Immature natural killer cell (primary cell): ENCODE measurements at places on chromosomes 11 and 22. TPM values are rescaled to one million over a fixed set of nuclear protein-coding genes. Genes with fewer than 3 reads are reported as not detected.

DNA sequence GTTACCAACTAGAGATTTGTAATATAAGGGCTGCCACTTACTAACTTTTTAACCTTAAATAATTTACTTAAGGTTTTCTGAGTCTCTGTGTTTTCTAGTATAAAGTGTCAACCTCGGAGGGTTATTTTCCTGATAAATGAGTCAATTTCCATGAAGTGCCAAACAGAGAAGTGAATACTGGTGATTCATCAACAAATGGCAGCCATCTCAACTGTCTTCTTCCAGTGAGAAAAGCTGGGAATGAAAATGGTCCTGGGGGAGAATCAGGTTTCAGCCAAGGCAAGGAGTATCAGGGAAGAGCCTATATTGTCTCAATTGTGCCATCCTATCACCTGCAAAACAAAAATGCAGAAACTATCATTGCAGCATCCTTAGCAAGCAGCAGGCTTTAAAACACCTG, 129.1 kb downstream of the LUZP2 start:
- H3K4me3 ChIP-seq, result no peak overlapping the region
- no peaks in the 10 kb centered on the region for H3K36me3 ChIP-seq
- no peak for DNase-seq
- no peaks in the 10 kb centered on the region for H3K4me1 ChIP-seq

DNA sequence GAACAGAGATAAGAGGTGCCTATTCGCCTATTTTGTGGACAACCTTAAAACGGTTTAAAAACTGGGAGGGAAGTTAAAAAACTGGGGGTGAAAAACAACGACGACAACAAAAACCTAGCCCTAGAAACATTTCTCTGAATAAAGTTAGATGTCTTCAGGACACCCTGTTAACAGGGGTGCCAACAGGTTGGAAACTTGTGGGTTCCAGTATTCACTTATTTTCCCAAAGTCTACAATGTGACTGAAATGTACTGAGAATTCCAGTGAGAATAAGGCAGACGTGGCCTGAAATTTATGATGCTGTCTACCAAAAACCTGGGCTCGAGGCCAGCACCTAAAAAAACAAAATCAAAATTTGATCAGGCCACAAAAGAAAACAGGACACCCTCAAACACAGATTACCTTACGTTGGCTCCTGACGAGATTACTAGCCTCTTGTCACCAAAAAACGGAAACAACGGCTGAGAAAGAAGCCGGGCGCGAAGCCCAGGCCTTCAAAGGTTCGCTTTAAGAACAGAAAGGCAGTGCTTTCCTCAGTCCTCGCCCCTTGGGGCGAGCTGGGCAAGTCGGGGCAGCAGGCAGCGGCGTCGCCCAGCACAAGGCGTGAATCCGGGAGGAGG, 906 bp downstream of the CCDC90B start:
- peaks cover 8% of the 10 kb centered on the region for H3K27me3 ChIP-seq
- peak overlapping the region; percentile 99 for H3K27ac ChIP-seq
- H3K4me1 ChIP-seq, result peaks cover 55% of the 10 kb centered on the region
- H3K36me3 ChIP-seq, result peaks cover 3% of the 10 kb centered on the region
- peak overlapping the region; percentile 98 for H3K4me3 ChIP-seq
- DNase-seq, result no peak

DNA sequence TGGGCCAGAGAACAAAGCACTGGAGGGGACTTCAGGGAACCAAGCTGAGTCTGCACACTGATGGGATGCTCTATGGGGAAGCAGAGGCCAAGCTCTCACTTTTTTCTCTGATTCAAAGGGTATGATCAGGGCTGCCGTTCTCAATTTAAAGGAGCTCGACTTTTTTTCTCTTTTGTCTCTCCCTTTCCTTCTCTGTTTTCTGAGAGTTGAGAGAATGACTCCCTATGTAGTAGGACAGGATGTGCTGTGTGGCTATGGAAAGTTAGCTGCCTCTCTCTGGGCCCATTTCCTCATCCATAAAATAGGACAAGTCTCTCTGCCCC, 7.9 kb downstream of the ADORA2A start:
- H3K27ac ChIP-seq, result peak overlapping the region; percentile 89
- peaks cover 6% of the 10 kb centered on the region for H3K27me3 ChIP-seq
- peak overlapping the region; percentile 53 for H3K4me3 ChIP-seq
- H3K36me3 ChIP-seq, result no peaks in the 10 kb centered on the region
- H3K4me1 ChIP-seq, result peaks cover 34% of the 10 kb centered on the region

DNA sequence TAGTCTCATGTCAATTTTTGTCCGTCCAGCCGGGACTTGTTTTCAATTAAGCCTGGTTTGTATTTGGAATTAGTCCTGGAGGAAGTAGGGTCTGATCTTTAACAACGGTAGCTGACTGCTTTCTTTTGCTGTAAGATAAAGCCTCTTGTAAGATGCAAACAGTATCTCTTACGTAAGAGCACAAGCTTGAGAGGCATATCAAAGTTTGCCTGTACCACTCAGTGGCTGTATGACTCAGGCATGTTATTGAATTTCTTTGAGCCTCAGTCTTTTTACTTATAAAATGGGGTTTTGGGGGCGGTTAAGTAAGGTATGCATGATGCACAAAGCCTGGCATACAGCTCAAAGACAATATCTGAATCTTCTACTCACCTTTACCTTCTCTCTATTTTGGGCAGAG, 198.4 kb upstream of the NARS2 start:
- no peak overlapping the region for H3K27ac ChIP-seq
- H3K4me1 ChIP-seq, result no peaks in the 10 kb centered on the region

- H3K4me3 ChIP-seq, result no peak overlapping the region
- peaks cover 2% of the 10 kb centered on the region for H3K27me3 ChIP-seq
- DNase-seq, result no peak
- no peak overlapping the region for H3K27ac ChIP-seq
- H3K4me1 ChIP-seq, result peaks cover 20% of the 10 kb centered on the region
Observed at GRCh38 chr11:62504158-62504973, 42.2 kb downstream of the AHNAK start.

DNA sequence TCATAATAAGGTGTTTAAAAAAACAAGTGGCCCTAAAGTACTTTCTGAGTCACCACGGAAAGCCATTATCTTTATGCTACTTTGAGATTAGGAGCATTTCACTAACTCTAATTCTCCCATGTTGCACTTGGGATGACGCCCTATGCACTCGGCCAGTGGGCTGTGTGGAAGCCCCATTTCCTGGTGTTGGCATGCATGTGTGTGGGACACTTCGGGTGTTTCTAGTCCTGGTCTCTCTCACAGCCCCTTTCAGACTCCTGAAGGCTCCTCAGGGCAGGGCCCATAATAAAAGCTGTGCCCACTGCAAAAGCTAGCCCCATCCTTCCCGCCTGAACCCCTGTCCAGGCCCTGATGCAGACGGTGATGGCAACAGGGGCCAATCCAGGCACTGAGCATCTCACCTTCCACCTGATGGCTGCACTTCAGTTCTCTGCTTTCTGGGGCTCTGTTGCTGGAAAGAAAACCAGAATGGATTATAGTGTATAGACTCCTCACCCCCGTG, 14.9 kb upstream of the FXYD2 start:
- H3K36me3 ChIP-seq, result no peaks in the 10 kb centered on the region
- peaks cover 4% of the 10 kb centered on the region for H3K27me3 ChIP-seq
- H3K27ac ChIP-seq, result no peak overlapping the region

DNA sequence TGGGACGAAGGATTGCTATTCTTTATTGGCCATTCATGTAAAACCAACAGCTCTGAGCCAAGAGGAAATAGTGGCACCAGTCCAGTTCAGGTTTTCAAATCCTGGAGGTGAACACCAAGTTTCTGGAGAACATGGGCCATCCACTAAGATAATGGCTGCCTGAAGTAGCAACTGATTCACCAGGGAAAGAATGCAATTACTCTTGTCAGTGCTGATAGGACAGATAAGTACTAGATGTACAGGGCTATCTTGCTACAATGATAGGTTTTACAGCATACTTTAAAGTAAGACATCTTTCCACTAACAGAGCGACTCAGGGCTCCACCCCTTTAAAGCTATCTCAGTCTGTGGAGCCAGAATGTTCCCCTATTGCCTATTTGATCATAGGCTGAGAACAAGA, 36.8 kb upstream of the APOA1 start:
- no peak overlapping the region for H3K4me3 ChIP-seq
- no peak overlapping the region for H3K27ac ChIP-seq
- H3K27me3 ChIP-seq, result peaks cover 2% of the 10 kb centered on the region

DNA sequence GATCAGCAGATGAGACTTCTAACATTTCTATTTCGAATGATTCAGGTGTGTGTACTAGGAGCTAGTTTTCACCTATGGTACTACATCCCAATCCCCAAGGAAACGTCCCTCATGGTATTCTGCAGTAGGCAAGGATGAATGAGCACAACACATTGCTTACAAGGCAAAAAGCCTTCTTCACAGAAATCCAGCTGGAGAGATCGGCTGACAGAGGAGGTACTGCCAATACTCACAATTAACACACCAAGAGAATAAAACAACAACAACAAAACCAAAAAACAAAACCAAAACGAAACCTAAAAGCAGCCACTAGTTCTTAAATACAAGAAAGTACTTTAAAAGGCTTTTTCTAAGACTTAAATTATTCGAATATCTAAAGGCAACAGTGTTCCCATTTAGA, 101.4 kb downstream of the PICALM start:
- peaks cover 31% of the 10 kb centered on the region for H3K4me1 ChIP-seq
- no peak overlapping the region for H3K4me3 ChIP-seq
- H3K36me3 ChIP-seq, result peaks cover 4% of the 10 kb centered on the region
- peaks cover 1% of the 10 kb centered on the region for H3K27me3 ChIP-seq
- DNase-seq, result no peak
- H3K27ac ChIP-seq, result peak overlapping the region; percentile 80

DNA sequence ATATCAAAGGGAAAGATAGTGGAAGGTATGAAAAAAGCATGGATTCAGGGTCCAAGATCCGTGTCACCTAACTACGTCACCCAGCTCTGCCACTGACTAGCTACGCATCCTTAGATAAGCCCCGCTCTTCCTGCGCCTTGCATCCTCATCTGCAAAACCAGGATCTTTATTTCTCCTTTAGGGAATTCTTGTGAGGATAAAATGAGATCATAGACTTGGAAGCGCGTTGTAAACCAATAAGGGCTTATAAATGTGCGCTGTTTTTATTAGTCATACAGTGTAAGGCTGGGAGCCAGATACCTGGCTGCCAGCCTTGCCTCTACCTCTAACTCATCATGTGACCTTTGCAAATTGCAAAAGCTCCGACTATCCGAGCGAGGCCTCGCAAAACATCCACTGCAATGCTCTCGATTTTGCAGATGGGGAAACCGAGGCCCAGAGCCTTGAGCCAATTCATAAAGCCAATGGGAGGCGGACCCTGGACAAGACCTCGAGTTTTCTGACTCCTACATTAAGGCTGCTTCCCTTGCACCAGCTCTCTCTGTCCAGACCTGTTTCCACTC, 753 bp downstream of the PRPF19 start:
- H3K4me1 ChIP-seq, result peaks cover 33% of the 10 kb centered on the region
- peaks cover 7% of the 10 kb centered on the region for H3K27me3 ChIP-seq
- H3K4me3 ChIP-seq, result peak overlapping the region; percentile 92
- no peaks in the 10 kb centered on the region for H3K36me3 ChIP-seq
- H3K27ac ChIP-seq, result peak overlapping the region; percentile 75

DNA sequence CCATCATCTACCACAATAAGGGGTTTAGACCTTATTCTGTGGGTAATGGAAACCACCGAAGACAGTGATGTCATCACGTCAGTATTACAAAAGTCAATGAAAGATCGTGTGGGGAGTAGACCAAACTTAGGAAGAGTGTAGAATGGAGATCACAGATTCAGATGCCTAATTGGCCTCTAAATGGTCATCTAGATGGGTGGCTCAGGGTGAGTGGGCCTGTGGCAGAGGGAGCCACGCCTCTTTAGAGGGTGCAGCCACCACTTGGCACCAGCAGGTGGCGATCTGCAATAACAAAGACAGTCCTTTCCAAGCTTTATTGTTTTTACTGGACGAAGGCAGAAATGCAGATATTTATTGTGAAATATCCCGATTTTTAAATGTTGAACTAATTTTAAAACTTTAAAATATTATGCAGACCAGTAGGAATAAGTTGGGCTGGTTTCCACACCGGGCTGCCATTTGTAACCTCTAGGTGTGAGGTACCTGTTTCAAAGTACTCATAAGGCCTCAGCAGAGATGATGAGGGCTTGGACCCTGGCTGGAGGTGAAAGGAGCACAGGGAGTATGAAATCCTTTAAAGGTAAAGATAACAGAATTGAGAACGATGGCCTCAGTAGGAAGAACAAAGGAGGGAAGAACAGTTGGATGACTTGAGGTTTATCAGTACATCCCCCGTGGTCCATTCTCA, 222.0 kb downstream of the DBX1 start:
- no peak overlapping the region for H3K27ac ChIP-seq
- H3K27me3 ChIP-seq, result no peaks in the 10 kb centered on the region
- no peaks in the 10 kb centered on the region for H3K36me3 ChIP-seq
- peak; percentile 30 for DNase-seq

DNA sequence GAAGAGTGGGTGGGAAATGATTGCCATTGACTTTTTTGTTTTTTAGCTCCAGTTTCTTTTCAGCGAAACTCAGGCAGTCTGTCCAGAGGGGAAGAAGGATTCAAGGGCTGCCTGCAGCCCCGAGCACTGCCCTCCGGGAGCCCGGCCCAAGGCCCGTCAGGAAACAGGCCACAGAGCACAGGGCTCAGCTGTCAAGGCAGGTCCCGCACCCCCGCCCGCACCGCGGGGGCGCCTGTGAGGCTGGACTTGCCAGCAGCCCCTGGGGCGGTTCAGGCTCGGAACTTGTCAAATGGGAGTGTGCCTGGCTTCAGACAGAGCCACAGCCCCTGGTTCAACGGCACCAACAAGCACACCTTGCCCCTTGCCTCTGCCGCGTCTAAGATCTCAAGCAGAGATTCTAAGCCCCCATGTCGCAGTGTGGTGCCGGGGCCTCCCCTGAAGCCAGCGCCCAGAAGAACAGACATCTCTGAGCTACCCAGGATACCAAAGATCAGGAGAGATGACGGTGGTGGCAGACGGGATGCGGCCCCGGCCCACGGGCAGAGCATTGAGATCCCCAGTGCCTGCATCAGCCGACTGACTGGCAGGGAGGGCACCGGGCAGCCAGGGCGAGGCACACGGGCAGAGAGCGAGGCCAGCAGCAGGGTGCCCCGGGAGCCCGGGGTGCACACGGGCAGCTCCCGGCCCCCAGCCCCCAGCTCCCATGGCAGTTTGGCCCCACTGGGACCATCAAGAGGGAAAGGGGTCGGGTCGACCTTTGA, 8.6 kb downstream of the IRF7 start:
- no peak for DNase-seq
- peaks cover 4% of the 10 kb centered on the region for H3K36me3 ChIP-seq
- H3K4me3 ChIP-seq, result no peak overlapping the region
- no peak overlapping the region for H3K27ac ChIP-seq

DNA sequence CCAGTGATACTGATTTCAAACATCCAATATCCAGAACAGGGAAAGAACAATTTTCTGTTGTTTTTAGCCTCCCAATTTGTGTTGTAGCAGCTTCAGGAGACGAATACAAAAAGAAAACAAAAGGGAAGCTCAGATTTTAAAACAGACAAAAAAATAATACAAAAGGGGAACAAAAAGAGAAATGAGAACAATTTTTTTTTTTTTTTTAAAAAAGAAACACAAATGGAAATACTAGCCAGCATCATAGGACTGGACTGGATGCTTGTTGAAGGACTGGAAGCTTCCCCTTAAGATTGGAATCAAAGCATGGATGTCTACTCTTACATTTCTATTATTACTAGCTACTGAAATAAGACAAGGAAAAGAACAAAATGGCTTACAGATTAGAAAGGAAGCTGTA, 46.5 kb upstream of the SORL1 start:
- no peak for DNase-seq
- H3K36me3 ChIP-seq, result peaks cover under 1% of the 10 kb centered on the region
- peaks cover 2% of the 10 kb centered on the region for H3K27me3 ChIP-seq
- no peak overlapping the region for H3K4me3 ChIP-seq

The WNT7B gene
- polyA plus RNA-seq, result not detected

The NXPE1 gene
- polyA plus RNA-seq, result not detected

The CATSPERZ gene
- polyA plus RNA-seq, result not detected

The PSMC3 gene
- 184 TPM for polyA plus RNA-seq

The KCNK4 gene
- not detected for polyA plus RNA-seq

The TMA7B gene
- polyA plus RNA-seq, result not detected

The CARD18 gene
- not detected for polyA plus RNA-seq

The PIK3C2A gene
- polyA plus RNA-seq, result 13.3 TPM
